ENCODE measurements at places on chromosomes 1 and 21.

- peak; percentile 82 for DNase-seq
Observed at GRCh38 chr1:17405898-17406759, 33.3 kb downstream of the RCC2 start.

GRCh38 chr1:212974711-212975110, 24.4 kb downstream of the VASH2 start:
- DNase-seq: no peak

DNA sequence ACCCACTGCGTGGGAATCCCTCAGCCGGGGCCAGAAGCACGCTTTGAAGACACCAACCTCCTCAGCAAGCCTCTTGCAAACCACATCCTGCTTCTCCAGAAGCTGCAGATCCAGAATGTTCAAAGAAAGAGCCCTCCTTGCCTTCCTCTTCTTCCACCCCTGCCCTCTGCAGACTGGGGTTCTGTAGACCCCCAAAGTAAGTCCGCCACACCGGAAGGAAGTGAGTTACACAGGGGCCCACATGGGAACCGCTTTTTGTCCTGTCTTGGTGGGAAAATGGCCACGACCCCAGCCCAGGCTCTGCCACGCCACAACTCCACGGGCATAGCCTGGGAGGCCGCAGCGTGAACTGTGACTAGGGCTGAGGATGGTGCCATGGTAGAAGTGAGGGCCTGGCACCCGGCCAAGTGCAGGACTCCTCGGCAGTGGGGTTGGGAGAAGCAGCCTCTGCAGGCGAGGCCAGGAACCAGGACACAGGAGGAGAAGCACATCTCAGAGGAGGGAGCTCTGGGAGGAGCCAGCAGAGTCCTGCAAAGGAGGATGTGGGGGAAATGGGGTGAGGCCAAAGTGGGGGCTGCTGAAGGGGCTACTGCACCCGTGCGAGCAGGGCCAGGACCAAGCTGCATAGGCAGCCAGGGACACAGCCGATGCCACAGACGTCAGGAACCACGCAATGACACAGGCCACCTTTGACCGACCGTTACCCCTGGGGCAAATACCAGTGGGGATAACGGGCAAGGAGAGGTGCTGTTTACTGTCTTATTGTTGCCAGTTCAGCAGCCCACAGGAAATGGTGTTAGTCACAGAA, 30.9 kb downstream of the PDE9A start:
- peak; percentile 13 for DNase-seq

GRCh38 chr1:14926818-14927575, 226.6 kb upstream of the TMEM51 start:
- no peak for DNase-seq

- DNase-seq: no peak
Observed at GRCh38 chr1:3244025-3244926, 175.3 kb downstream of the PRDM16 start.

DNA sequence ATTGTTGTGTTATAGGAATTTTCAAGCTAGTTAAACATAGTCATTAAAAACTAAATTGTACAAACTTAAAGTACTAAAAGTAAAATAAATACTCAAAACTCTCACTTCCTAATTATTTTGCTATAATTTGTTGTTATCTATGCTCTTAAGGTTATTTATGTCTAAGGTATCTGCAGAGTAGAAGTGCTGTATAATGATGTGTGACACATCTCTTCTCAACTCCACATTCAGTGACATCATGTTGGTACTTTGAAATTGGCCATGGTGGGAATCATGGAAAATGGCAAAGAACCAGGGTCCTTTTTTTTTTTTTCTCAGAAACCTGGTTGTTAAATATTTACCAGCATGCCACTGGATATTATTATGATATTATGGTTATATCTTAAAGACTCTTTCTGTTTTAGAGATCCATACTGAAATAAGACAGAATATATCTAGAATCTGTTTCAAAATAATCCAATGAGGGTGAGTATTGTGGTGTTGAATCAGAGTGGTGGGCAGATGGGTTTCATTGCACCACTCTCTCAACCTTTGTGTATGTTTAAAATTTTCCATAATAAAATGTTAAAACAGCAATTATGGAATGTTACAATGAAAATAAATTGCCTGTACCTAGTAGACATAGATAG, 22.4 kb downstream of the LRRC8B start:
- DNase-seq: no peak

DNA sequence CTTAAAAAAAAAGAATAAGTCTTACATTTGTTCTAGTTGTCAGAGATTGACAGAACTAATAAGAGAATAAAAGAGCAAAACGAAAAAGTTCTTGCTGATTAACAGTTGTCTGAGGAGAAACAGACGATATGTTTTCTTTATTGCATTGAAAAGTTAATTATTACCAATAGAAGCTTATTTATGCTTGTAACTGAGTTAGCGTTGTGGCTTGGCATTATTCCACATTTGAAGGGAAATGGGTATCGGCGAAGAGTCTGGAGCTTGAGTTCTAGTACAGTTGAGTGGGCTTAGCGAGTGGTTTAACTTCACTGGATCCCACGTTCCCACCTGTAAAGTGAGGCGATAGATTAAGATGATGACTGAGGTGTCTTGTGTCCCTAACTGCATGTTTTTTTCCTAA, 109.0 kb downstream of the SDCCAG8 start:
- DNase-seq: no peak

GRCh38 chr1:43300378-43301094, at the start of gene TIE1:
Gene TIE1 (plus strand): TSS chr1:43300982. CDS start chr1:43301072, 90 bp downstream.
- peak; percentile 23 for DNase-seq

DNA sequence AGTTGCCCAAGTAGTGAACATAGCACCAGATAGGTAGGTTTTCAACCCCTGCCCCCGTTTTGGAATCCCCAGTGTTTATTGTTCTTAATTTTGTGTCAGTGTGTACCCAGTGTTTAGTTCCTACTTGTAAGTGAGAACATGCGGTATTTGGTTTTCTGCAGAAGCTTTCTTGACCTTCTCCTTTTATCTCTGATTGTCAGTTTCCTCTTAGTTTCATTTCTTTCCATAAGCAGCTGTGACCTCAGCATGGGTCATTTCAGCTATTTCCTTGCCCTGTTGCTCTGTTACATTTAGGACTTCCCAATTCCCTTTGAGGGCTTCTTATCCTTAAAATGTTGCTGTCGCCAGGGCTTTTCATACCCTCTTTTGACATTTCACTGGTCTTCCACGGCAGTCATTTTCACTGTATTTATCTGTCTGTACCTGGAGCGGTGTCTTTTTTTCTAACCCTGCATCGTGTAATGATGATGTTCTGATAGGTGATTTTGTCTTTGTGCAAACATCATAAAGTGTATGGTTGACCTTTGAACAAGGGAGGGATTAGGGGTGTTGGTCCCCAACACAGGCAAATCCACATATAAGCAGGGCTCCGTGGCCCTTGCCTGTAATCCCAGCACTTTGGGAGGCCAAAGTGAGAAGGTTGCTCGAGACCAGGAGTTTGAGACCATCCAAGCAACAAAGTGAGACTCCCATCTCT, 15.0 kb downstream of the ITSN1 start:
- DNase-seq: peak; percentile 88

DNA sequence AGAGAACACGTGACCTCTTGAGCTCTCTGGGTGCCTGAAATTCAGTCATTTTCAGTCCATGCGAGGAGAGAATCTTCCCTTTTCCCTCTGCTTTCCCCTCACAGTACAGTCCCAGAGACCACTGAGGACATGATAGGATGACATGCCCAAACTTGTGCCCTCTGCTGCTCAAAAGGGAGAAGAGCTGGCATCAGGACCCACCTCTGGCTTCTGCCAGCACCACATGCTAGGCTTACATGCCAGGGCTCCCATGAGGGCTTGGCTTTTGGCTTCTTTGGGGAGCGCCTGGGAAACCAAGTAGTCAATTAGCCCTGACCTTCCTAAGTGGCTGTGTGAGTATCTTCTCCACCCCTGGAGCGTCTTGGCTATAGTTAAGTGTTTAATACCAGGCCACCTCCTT, 13.8 kb upstream of the KCNQ4 start:
- no peak for DNase-seq

DNA sequence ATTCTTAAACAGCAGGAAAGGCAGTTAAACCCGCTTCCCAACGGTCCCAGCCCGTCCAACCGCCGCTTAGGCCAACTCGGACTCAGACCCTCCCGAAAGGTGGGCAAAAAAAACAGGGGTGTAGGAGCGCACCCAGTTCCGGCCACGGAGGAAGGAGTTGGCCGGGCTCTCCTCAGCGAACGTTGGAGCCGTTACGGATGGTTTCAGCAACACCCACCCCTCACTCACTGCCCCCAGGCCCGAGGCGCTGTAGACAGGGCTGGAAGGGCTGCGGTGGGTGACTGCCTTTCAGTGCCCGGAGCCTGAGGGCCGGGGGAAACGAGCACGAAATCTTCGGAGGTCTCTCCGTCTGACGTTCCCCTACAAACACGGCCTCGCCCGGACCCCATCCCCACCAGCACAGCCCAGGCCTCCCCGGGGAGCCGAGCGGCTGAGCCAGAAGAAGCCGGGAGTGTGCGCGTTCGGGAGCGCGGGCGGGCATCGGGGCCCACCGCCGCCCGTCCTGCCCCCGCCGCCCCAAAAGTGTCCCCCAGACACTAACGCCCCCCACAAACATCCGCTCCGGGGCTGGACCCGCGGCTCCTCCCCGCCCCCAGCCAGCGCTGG, 1.3 kb downstream of the KDM5B start:
- DNase-seq: no peak

DNA sequence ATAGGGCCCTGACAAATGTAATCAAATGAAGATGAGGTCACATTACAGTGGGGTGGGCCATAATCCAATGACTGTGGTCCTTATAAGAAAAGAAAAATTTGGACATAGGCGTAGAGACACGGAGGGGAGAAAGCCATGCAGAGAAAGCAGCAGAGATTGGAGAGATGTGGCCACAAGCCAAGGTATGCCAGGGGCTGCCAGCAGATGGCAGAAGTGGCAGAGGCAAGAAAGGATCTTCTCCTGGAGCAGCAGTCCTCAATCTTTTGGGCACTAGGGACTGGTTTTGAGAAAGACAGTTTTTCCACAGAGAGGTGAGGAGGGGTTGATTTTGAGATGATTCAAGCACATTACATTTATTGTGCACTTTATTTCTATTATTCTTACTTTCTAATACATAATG, 355.1 kb downstream of the NPHP4 start:
- peak; percentile 56 for DNase-seq

DNA sequence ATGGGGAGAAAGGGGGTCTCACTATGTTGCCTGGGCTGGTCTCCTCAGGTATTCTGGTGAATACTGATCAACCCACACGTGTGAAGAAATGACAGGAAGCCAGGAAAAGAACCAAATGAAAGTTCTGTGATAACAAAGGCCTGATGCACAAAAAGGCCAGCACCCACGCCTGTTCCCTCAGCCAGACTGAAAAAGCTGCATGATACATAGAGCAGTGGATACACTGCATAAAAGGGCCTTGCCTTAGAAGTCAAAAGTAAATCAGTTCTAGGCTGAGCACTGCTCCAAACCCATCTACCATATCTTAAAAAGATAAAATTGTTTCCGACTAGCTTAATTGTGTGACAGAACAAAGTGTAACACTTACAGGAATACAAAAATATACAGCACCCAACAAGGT, 36.9 kb upstream of the PSMG1 start:
- no peak for DNase-seq

- DNase-seq: no peak
Observed at GRCh38 chr1:102897557-102897956, 210.8 kb downstream of the COL11A1 start.

GRCh38 chr1:19942088-19942487, 18.7 kb upstream of the PLA2G2E start:
- DNase-seq: peak; percentile 27

GRCh38 chr1:183138301-183138700, 47.8 kb upstream of the LAMC2 start:
- no peak for DNase-seq

GRCh38 chr1:100536031-100536430, 1.9 kb upstream of the GPR88 start:
- peak; percentile 73 for DNase-seq

- no peak for DNase-seq
Observed at GRCh38 chr21:46456750-46457149, 1.9 kb upstream of the DIP2A start.

DNA sequence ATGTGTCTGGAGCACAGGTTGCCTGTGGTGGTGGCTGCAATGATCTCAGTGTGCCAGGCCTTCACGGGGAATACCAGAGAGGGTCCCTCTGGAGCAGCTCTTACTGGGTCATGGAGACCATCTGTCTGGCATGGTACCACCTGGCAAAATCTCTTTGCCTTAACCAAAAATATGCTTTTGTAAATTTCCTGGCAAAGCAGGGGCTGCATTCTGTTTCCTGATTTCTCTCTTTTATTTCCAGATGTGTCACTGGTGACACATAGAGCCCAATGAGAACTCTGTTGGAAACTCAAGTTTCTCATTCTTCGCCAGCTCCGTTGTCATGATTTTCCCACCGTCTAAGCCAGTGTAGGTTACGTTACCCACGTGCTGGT, 136.5 kb downstream of the FGGY start:
- DNase-seq: no peak

DNA sequence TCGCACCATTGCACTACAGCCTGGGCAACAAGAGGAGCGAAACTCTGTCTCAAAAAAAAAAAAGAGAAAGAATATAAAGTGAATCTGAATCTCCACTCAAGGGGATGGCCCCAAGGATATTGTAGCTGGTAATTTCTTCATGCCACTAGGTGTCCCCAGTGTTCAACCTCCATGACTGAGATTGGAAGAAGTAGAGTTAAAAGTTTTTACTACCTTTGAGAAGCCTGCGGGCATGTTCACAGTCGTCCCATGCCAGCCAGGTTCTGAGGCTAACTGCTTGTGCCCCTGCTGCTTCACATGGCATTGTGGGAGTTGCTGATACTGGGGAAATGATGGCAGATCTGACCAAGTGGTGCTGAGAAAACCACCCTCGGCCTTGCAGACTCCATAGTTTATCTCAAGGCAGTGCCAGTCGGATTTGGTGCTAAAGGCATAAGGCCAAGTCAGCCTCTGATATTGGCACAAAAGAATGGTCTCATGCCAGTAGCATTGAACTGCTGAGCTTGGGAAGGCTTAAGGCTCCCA, 10.8 kb upstream of the SHISA4 start:
- peak; percentile 66 for DNase-seq

DNA sequence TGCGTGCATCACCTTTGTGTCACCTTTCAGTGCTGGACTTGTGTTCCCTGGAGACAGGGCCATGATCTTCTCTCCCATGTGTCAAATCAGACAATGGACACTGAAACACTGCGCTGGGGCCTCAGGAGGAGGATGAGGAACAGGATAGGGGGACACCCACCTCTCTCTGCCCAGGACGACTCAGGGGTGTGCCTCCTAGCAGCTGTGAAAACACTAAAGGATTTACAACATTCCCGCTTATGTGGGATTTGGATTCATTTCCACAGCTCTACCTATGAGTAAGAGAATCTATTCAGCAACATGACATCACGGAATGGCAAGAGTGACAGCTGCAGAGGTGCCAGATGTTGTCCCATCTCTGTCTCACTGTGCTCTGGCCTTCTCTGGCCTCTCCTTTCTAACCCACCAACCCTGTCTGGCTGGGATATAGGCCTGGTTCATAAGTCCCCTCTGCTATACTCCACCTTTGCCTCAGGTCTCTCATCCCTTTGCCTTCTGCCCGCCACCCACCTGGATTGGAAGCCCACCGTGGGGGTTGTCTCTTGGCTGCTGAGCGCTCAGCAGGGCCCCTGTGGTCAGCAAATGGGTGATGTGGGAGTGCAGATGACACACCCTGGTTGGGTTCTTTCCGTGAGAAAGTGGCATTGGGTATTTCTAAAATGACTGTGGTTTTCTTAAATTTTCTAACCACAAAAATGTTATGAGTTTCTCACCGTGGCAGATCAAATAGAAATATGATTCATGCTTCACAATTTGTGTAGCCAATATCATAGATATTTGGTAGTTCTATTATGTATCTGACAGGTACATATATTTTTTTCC, 47.1 kb upstream of the TLR5 start:
- DNase-seq: peak; percentile 79

Measured in suppressor macrophage treated with lipopolysaccharide for 1 hour (primary cell).